NCI-H1105 (cell line): ENCODE measurements at places on chromosomes 16 and 17.

GRCh38 chr17:79252886-79253285 is 178.3 kb downstream of the ENGASE start:
- DNase-seq: no peak

GRCh38 chr17:74276051-74276476 is 2.0 kb downstream of the DNAI2 start:
- no peak for DNase-seq

GRCh38 chr16:81500833-81501521 is 56.4 kb downstream of the CMIP start:
- no peak for DNase-seq

- no peak for DNase-seq
Observed at GRCh38 chr17:2814049-2814448, 17.8 kb downstream of the RAP1GAP2 start.

GRCh38 chr17:41962768-41963434 is 3.7 kb upstream of the CNP start:
- peak; percentile 43 for DNase-seq

DNA sequence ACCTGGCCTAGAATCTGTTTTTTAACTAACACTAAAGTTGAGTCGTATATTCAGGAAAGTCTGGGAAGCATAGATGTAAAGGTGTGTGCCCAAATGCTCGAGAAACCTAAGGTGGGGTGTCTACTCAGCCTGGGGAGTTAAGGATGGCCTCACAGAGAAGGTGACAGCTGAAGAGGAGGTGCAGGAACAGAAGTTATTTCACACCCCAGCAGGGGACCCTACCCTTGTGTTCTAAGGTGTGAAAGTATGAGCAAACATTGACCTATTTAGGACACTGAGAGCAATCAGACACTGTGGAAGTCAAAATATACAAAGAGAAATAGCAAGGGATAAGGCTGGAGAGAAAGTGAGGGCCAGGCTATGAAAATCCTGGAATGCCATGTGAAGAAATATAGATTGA is 49.0 kb upstream of the DHX40 start:
- no peak for DNase-seq
